Stimulated activated CD8-positive, alpha-beta memory T cell treated with anti-CD3 and anti-CD28 coated beads, Interleukin-7, amount 100 ng/mL, for 4 hours (primary cell): ENCODE measurements at places on chromosomes 3 and 15.

- no peak for DNase-seq
Observed at GRCh38 chr3:155241579-155241978, 51.9 kb downstream of the STRIT1 start.

DNA sequence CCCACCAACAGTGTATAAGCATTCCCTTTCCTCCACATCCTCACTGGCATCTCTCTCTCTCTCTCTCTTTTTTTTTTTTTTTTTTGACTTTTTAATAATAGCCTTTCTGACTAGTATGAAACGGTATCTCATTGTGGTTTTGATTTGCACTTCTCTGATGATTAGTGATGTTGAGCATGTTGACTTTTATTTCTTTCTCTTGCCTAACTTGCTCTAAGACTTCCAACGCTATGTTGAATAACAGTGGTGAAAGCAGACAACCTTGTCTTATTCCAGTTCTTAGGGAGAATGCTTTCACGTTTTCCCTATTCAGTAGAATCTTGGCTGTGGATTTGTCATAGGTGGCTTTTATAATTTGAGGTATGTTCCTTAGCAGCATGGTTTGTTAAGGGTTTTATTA lies 249.4 kb upstream of the MDFIC2 start:
- DNase-seq: no peak

DNA sequence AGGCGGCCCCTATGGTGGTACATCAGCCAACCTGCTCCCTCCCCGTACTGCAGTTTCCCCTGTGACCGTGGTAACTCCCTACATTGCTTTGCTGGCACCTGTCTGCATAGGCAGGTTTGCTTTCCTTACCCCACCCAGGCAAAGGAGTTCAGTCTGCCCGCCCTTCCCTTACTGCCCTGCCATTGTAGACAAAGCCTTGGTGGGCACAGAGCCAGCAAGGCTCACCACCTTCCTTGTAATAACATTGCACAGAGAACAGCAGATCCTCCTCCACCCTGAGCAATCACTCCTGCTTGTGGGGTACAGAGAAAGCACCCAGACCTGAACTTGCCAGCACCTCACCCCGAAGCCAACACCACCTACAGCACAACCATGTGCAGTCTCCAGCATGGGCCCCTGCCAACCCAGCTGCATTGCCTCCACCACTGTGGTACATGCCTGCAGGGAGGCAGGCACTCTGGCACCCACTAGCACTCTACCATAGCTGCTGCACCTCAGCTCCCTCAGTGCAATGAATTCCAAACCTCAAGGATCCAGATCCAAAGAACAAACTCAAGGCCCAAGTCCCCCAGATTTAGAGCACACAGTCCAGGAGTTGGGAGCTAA lies 192.7 kb upstream of the KCNMB2 start:
- DNase-seq: no peak

DNA sequence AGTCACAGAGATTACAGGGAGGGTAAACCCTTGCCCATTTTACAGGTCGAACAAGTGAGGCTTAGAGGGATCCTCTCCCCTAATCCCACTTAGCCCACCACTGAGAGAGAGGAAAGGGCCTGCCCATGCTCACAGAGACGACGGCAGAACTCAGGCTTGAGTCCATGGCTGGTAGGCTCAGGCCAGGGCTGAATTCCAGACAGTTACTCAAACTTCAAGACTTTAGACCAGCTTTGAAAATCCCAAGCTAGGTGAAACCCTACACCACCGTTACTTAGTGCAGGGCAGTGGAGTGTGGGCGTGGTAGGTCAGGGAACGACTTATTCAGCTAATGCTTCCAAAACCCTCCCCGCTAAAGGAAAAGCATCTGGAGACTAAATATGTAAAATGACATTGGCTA lies 16.4 kb downstream of the GRIP2 start:
- DNase-seq: no peak

DNA sequence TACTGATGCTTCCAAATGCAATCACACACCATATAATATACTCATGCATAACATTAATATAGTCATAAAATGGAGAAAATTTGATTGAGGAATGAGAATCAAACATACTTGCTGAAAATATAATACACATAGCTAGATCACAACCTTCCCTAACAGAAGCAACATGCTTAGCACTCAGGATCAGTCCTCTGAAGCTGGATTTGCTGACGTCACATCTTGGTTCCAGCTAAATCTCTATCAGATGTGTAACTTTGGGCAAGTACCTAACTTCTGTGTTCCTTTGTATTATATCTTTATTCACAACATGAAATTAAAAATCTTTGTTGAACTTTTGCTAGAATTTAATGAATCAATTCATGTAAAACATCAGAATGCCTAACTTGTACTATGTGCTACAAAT lies 263.5 kb downstream of the ZNF385D start:
- DNase-seq: no peak

DNA sequence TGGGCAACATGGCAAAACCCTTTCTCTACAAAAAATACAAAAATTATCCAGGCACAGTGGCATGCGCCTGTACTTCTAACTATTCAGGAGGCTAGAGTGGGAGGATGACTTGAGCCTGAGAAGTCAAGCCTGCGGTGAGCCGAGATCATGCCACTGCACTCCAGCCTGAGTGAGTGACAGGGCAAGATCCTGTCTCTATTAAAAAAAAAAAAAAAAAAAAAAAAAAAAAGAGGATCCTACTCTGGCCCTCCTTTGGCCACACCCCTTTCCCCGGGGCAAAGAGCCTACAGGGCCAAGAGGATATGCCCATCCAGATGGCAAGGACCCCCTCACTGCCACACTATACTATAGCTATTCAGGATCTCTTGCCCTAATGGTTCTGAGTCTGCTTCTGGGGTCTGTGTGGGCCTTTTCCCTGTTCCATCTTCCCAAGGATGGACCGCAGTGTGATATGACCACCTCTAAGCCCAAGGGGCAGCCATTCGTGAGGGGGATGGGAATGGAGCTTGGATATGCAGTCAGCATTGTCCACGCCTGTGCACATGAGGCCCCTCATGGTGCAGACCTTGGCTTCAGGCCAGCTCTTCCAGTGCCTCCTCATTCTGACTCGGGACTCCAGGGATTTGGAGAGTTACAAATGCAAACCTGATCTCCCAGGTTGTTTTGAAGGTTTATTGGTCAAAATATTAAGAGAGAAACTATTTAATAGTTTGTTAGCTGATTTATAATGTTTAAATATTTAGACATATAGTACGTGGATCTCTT lies 7.3 kb downstream of the TYRO3 start:
- DNase-seq: no peak

DNA sequence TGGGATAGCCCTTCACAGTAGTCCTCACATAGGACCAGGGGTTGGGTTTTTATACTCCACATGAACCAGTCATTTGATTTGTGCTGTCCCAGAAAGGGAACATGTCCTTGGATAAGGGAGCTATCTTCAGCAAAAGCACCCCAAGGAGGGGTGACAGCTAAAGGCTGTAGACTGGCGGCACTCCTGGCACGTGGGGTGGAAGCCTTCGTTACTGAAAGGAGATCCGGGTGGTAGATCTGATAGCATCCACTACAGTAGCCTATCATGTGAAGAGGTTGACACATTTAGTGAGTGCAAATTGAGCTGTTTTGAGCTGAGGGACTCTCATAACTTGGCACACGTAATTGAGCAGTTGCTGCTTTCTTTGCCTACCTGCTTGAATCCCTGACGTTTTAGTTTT lies 588.8 kb upstream of the GOLIM4 start:
- DNase-seq: no peak

DNA sequence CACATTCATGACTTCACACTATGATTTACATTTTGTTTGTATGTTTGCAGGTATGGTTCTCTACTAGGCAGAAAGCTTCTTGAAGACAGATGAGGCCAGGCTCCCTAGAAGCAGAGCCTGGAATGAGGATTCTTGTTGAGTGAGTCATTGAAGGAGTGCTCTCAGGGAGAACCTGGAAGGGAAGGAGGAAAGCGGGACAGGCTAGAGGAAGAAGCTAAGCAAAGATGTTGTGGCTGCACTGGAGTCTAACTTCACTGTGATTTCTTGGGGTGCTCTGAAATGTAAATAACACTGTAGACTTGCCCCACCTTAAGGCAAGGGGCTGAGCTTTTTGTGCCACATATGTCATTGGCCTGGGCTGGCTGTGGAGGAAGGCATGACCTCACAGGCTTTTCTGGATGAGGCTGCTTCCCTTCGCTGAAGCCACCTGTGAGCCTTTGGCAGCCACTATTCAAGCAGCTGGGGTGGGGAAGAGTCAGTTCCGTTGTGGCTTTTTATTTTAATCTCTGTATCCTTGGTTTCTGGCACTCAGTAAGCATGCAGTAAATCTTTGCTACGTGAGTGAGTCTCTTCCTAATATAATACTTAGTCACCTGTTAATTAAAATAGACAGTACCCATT lies 307.3 kb downstream of the SV2B start:
- DNase-seq: no peak

GRCh38 chr3:105904251-105904650 lies 35.4 kb upstream of the CBLB start:
- DNase-seq: no peak

- no peak for DNase-seq
Observed at GRCh38 chr3:156373654-156374053, 181.3 kb downstream of the SSR3 start.

GRCh38 chr3:174436367-174436766 lies 422.8 kb upstream of the NAALADL2 start:
- DNase-seq: no peak

- no peak for DNase-seq
Observed at GRCh38 chr15:63899193-63899592, 65.4 kb upstream of the HERC1 start.

DNA sequence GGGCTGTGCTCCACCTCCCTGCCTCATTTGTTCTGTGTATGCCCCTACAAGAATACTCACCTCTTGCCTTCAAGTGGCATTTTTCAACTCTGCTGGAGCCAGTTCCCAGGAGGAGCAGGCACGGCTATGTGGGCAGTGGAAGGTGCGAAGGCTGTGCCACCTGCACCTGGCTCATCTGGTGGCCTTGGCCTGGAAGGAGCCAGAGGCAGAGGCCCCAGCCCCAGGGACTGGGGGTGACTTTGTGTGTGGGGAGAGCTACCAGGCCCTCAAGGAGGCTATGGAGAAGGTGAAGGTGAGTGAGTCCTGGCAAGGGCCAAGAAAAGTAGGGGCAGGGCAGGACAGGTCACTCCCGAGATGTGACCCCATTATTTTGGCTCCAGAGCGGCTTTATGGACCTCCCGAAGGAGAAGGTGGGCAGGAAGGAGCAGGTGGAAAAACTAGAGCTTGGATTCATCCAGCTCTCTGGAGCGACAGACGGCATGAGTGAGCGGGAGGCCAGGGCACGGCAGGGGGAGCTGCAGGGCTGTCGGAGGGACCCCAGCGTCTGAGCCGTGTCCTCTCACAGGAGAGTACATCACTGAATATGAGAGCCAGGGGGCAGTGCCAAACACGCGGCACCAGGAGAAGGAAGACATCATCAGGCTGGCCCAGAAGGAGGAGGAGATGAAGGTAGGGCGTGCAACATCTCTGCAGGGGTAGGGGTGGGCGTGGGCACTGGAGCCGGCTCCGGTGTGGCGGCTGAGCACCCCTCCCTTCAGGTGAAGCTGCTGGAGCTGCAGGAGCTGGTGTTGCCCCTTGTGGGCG lies 57.3 kb upstream of the UBE2Q2 start:
- DNase-seq: no peak

- DNase-seq: no peak
Observed at GRCh38 chr3:115673881-115674280, 50.6 kb downstream of the GAP43 start.

DNA sequence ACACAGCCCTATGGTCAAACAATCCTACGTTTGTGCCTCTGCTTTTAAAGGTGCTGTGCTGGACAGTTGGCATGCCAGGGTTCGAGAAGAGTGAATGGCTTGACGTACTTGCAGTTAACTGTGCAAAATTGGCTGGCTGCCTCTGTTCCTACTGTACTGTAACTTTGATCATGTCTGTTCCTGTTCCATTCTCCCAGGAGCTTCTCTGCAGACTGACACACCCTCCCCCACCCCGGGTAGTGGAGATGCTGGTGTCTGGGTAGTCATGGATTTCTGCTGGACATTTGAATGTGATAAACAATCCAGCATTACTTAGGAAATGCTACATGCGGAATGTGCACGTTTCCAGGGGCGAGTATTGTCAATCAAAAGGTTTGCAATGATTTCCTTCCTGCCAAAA lies 6.5 kb upstream of the VILL start:
- no peak for DNase-seq

- no peak for DNase-seq
Observed at GRCh38 chr3:53776494-53777101, 69.6 kb downstream of the CHDH start.

GRCh38 chr3:151307583-151308488 lies 8.8 kb downstream of the GPR87 start:
- DNase-seq: no peak

- no peak for DNase-seq
Observed at GRCh38 chr3:127964053-127964452, 49.0 kb downstream of the KBTBD12 start.
